GM06990 (cell line): ENCODE measurements at places on chromosomes 1 and 21.

DNA sequence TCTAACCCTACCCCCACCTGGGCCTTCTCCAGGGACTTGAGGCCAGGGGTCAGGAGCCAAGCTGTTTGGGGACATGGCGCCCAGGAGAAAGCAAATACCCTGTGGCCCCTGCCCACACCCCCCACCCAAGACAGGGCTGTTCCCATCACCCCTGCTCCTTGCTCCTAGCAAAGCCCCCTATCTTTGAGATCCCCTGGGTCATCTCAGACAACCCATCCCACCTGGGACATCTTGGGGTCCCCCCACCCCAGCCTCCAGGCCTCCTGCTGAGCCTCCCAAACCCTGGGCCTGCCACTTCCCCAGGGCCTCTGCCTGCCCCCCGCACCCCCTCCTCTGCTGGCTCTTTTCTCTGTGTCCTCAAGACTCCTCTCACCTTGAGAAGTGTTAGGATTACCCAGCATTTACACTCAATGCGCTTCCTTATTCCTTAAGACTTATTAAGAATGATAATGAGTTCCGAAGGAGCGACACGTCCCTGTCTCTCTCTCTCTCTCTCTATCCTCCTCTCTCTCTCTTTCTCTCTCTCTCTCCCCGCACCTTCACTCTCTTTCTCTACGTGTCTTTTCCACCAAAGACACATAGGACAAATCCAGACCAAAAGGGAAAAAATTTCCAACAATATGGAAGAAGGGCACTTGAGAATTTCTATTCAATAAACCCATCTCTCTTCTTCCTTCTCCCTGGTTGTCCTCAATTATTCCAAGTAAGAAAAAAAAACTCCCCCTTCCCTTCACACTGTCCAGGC is 7.2 kb downstream of the CASZ1 start:
- no peak for DNase-seq

DNA sequence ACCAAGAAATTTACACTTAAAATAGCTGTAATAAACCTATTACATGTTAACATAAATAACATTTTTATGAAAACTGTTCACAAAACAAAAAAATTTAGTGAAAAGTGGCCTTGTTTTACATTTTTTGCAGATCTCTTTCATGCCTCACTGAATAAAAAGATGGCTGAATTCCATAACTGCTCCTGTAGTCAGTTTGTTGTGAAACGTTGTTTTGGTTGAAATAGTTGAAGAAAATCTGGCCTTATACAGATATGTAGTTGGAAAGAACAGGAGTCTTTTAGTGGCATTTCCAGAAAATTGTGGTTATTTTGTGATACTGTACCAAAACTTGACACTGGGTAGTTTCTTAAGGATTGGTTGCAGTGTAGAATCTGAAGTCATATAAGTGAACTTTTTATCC is 18.1 kb downstream of the ITSN1 start:
- DNase-seq, result no peak

DNA sequence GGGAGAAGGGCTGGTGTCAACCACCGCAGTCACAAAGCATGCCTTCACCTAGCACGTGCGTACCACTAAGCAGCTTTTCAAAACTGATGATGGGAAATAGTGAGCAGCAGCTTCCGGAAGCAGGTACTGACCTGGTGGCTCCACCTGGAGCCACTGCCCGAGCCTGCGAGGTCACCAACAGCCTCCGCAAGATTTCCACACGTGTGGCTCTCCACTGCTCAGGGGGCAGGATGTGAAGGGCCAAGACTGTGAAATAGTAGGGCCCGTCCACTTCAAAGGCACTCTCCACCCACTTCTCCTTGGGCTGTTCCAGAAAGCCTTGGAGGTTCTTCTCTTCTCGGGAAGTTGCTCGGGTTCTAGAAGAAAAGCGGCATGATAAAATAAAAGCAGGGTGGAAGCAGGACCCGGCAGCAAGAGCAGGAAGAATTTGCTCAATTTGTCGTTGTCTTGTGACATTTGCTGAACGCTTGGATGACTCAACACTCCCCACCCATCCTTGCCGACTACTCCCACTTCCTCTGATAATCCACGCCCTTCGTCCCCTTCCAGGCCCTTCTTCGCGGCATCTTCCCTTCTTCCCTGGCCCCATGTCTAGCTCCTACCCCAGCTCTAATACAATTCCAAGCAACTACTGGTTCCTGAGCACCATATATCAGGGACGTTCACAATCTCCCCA is 124.9 kb upstream of the IFFO2 start:
- no peak for DNase-seq

DNA sequence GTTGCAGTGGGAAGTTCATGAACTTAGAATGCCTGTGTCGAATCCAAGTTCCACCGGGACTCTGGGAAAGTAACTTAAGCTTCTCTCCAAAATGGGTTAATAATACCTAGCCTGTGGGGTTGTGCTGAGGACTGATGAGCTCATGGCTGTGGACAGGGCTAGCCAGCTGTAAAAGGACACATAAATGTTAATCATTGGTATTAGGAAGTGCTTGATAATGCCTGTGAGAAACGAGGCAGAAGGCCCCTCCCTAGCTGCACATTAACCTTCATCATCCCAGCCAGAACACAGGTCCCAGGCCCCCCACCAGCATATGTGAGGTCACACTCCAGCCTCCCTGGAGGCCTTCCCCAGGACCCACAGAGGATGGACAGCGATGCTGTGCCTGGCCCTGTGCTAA is 789 bp upstream of the GJB4 start:
- no peak for DNase-seq

- DNase-seq, result no peak
Observed at GRCh38 chr1:6601923-6602668, 573 bp downstream of the KLHL21 start.

DNA sequence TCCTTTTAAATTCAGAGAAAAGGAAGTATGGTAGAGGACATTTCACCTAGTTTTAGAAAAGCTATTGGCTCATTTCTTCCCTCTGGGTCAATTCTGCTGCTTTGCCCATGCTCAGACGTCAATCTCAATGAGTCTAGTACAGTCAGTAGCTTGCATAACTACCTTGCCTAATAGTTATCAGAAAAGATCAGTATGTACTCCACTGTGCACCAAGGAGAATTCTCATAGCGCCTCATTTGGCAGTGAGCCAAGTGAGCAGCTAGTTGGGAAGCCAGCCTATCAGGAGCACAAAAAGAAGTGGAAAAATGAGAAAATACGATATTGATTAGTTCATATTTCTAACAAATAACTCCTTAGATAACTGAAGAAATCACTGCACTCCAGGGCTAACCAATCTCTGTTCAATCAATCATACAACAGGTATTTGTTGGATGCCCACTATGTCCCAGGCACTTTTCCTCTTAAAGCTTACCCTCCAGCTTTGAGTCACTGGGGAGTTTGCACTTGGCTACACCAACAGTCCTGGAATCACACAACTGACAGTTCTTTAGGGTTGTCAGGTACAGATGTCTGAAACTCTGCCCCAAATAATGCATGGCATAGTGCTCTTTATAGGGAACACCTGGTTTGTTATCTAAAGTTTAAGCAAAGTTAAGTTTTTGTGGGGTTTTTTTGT is 50.2 kb downstream of the PRDX6 start:
- no peak for DNase-seq

GRCh38 chr1:12607263-12607662 is 10.7 kb downstream of the DHRS3 start:
- no peak for DNase-seq

- DNase-seq, result no peak
Observed at GRCh38 chr1:20893931-20894330, 106.8 kb upstream of the HP1BP3 start.

DNA sequence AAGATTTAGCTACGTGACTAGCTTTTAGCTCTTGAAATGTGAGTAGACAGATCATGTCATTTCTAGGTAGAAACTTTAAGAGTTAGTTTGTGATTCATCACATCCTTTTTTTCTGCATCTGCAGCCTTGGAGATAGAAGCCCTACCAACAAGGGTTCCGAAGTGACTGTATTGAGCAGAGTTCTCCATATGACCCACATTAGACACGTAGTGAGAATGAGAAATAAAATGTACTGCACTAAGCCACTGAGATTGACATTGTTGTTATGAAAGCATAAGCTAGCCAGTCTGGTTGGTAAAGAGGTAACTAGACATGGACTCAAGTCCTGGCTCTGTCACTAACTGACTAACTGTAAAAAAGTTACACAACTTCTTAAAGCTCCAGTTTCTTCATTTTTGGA is 296.1 kb downstream of the PDE4B start:
- DNase-seq, result no peak

DNA sequence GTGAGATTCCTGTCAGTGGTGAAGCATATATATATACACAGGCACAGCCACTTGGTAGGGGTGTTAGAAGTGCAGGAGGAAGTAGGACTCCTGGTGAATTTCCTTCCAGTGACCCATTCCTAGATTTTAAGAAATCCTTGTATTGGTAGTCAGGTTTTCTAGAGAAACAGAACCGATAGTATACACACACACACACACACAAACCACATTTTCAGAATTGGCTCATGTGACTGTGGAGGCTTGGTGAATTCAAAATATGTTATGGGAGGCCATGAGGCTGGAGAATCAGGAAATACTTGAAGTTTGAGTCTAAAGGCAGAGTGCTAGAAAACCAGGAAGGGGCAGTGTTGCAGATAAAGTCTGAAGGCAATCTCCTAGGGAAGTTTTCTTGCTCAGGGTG is 114.2 kb downstream of the FCRL5 start:
- no peak for DNase-seq

DNA sequence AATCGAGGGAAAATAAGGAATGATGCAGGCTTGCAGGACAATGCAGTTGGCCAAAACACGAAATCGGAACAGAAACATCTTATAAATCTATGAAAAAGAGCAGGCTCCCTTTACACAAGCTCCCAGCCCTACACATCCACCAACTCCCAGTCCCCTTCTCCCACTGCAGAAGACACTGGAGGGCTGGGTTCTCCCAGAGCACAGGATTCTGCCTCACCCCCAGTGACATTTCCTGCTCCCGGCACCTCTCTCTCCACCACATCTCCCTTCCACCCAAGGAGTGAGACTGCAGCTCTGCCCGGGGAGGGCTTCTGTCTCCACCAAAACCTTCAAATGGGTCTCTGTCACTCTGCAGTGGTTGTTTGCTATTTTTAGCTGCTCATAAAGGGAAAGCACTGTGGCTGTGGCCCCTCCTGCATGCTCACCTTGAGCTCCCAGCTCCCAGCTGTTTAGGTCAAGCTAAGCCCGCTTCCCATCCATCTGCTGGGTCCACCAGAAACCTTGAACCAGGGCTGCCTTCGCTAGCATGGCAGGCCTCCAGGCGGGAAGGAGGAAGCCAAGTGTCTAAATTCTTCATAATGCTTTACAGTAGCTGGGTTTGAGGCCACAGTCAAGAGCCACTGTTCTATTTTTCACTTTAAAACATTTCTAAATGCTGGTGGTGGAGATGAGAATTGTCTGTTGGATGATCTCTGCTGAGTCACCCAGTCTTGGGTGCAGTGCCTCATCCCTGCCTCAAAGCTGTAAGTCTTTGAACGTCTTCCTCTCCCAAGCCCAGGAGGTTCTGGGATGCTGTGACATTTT is 3.3 kb upstream of the C2CD2 start:
- no peak for DNase-seq

DNA sequence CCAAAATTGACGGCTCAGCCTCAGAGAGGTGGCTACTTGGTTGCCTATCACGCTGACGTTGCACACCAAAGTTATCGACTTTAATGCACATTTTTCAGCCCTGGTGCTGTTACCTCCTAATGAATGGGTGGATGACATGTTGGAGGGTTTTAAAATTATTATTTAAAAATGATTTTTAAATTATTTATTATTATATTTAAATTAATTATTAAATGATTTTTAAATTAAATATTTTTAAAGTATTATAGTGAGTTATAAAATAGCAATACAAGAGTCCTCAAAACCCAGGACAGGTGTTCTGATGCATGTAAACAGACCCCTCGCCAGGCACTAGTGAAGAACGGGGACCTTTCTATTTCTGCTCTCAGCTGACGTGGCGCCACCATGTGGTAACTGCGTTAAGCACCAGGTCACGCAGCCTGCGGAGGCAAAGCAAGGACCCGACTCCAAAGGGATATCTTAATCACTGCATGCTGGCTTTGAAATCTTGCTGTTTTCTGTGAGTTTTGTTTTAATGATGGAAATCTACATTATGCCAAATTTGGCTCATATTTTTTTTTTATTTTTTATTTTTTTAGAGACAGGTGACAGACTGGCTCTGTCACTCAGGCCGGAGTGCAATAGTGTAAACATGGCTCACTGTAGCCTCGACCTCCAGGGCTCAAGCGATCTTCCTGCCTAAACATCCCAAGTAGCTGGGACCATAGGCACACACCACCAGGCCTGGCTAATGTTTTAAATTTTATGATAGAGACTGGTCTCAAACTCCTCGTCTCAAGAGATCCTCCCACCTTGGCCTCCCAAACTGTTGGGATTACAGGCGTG is 22.6 kb downstream of the CASP9 start:
- DNase-seq, result no peak

DNA sequence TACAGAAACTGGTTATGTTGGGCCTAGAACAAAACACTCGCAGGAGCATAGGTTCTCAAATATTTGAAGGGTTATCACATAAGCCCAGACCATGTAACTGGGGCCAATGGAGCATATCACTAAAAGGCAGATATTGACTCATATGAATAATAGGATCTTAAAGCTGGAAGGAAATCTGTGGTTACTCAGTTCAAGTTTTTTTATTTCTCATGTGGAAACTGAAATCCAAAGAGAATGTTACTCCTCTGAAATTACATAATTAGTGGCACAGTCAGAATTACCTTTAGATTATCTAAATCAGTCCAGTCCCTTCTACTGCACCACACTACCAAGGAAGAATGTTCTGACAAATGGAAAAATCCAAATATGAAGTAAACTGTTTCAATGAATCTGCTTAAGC is 12.0 kb downstream of the SLAMF8 start:
- peak; percentile 44 for DNase-seq

DNA sequence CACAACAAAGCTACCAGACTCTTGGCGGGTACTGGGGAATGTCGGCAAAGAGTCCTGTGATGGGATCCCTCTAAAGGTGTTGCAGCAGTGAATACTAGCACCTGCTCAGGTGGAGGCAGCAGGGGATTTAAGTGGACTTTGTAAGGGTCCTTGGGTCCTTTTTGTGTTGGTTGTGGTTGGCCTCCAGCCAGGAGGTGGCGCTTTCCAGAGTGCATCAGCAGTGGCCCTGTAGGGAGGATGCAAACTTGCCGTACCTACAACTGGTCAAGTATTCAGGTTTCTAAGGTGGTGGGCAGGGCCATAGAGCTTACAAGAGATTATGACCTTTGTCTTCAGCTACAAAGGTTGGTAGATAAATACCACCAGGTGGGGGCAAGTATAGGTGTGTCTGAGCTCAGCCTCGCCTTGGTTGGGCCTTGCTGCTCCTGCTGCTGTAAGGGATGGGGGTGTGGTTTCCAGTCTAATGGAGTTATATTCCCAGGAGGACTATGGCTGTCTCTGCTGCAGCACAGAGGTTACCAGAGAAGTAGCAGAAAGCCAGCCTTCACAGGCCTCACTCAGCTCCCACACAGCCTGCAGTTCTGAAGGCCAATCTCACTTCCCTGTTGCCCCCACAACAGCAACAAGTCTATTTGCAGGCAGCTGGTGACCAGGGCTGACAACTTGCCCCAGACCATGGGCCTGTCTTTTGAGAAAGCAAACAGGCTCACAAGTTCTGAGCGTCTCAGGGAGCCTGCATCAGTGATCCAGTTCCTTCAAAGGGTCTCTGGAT is 7.3 kb downstream of the OR2M5 start:
- no peak for DNase-seq
